ENCODE measurements at places on chromosomes 16 and 17.

DNA sequence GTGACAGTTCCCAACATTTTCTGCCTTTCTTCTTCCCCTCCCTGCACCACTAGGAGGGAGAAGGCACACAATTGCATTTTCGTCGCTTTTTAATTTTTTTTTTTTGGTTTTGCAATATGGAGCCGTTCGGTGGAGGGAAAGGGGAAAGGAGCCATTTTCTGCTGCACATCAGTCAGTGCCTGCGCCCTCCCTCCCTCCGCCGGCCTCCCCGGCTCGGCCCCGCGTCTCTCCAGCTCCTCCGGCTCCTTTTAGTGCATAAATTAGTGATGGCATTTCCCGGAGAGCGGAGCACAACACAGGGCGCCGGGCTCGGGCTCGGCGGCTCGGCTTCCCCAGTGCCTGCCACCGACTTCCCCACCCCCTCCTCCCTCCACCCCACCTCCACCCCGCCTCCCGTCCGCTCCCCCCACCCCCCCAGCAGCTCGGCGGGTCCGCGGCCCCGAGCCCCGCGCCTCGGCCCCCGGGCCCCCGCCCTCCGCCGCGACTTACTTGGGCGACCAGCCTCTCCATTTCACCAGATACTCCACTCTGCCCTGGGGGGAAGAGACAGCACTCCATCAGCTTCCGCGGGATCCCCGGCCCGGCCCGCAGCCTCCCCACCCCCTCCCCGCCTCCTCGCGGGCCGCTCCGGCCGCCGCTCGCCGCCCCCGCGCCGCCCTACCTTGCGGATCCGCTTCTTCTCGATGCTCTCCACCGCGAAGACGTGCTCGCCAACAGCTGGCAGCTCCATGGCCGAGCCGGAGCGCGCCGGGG lies 542 bp downstream of the CBX4 start:
- DNase-seq: peak; percentile 37

- no peak for DNase-seq
These were observed 34.6 kb downstream of the SLC38A8 start for GRCh38 chr16:84007965-84008364.

DNA sequence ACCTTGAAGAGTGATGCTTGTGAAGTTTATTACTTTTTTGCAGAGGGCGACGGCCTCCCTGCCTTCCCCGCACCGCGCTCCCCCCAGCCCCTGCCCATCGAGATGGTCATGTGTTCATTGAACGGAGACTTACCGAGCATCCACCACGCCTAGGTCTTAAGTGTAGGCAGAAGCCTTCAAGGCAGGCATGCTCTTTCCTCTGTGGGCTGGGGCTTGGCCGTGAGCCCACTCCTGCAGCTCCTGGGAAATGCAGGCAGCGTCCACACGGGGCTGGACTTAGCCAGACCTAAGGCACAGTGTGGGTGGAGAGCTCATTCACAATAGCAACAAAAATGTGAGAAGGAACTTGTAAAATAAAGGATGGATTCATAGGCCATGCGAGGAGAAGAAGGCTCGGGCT lies 19.2 kb downstream of the RNF213 start:
- no peak for DNase-seq

DNA sequence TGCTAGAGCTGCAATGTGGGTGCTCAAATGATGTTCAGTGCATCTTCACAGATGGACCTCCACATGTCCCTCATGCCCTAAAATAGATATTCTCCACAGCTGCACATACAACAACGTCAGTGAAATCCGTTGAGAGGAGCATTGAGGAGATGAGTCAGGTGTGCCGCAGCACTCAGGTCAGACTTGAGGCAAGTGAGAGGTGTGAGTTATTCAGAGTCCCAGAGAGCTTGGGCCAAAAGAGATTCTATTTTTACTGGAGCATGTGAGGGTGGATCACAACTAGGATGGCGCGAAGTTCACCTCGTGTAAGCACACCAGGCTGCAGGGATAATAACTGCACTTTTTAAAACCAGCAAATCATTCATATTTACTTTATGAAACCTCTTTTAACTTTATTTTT lies 645.3 kb downstream of the MAF start:
- DNase-seq: no peak

DNA sequence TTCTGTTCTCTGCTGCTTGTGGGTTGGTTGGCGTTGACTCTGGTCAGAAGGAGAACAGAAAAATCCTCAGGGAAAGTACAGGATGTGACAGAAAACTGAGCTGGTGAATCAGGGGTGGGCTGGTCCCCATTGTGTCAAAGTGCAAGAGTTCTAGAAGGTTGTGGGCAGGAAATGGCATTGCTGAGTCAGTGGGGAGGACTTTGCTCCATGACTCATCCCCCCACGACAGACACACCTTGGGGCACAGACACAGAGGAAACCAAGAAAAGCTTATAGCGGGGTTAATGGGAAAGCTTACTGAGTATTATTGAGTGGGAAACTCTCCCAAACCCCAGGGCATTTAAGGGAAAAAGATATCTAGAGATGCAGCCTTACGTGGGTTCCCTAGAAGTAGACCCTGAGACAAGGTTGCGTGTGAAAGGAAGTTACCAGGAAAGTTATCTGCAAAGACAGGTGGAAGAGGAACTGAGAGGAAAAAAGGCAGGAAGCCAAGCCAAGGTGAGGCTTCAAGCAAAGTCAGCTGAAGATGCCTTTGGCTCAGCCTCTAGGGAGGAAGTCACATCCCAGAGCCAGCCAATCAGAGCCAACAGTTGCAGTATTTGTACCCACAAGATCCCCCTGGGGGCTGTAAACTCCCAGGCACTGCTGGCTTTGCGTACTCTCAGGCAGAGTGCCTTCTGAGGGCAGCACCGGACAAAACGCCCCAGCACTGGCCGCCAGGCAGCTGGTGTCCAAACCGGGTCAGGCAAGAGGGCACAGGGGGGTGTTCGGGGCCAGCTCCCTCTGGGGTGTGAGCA lies 86.4 kb downstream of the FOXL1 start:
- DNase-seq: peak; percentile 81

DNA sequence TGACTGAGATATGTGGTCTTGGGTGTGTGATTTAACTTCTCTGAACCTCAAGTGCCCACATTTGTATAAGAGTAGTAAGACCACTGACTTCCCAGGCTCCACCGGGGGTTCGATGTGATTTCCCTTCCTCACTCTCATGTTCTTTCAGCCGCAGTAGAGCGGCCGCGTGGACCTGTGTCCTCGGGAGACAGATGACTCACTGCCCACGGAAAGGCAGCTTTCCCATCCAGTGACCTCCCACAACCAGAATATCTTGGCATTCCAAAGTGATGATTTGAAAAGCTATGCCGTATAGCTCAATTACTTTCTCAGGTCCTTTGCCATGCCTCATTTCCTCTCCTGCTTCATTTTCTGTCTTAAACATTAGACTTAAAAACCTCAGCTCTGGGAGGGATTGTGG lies 73.6 kb downstream of the IL21R start:
- DNase-seq: peak; percentile 65

- DNase-seq: no peak
These were observed 23.1 kb downstream of the SPACA3 start for GRCh38 chr17:33014751-33015150.

DNA sequence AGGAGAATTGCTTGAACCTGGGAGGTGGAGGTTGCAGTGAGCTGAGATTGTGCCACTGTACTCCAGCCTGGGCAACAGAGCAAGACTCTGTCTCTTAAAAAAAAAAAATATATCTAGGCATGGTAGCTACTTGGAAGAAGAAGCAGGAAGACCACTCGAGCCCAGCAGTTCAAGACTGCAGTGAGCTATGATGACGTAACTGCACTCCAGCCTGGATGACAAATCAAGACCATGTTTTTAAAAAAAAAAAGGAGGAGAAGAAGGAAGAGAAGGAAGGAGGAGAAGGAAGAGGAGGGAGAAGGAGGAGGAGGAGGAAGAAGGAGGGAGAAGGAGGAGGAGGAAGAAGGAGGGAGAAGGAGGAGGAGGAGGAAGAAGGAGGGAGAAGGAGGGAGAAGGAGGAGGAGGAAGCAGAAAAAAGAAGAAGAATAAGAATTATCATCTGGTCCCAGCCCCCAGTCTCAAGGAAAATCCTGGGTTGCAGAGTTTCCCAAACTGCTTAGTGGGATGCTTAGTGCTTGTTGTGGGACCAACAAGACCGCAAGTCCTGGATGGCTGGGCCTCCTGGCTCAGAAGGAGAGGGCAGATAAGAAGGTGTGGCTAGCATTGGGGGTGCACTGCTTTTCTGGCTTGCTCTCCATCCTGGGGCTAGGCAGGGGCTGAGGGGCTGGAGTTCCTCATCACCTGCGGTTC lies 3.7 kb upstream of the DRC7 start:
- no peak for DNase-seq

GRCh38 chr17:80926591-80927250 lies 64.9 kb upstream of the CHMP6 start:
- no peak for DNase-seq

DNA sequence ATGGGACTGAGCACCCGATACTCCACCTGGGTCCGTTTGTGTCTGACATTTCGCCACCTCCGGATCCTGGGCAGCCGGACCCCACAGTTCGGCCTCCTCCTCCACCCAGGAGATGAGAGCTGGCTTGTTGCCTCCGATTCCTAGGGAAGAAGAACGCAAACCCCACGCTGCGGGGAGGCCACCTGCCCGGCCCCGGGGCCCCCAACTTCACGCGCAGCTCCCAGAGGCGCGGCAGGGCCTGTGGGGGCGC lies 542 bp downstream of the ZNF764 start:
- DNase-seq: no peak

- DNase-seq: peak; percentile 86
These were observed 38.3 kb downstream of the TBX4 start for GRCh38 chr17:61490540-61490975.

DNA sequence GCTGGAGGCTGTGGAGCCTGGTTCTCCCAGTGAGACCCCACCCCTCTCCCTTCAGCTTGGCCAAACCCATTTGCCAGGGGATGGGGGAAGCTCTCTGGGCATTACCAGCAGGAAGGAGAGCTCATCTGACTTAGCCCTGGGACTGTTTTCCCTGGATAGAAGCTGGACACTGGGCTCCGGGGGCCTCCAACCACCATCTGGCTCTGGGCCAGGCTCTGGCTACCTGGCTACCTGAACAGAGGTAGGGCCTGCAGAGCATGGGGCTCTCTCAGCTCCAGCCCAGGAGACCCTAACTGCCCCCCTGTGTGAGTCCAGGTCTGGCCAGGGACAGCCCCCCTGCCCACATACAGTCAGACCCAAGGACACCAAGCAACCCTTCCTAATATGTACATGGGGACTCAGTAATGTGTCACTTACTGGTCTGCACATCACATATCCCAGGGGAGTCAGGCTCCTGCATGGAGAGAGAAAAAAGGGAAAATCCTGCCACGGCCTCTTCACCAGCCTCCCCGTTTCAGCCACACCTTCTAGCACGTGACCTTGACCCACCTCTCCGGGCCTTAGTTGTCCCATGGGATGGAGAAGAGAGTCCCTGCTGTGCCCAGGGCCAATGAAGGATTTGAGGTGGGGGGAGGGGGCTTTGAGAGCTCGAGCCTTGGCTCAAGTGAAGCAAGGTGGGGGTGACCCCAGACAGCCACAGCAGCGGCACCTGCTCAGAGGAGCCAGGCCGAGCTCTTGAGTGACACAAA lies 13.8 kb downstream of the CNGB1 start:
- DNase-seq: no peak

GRCh38 chr16:78506367-78507193 lies 407.1 kb downstream of the WWOX start:
- DNase-seq: no peak

DNA sequence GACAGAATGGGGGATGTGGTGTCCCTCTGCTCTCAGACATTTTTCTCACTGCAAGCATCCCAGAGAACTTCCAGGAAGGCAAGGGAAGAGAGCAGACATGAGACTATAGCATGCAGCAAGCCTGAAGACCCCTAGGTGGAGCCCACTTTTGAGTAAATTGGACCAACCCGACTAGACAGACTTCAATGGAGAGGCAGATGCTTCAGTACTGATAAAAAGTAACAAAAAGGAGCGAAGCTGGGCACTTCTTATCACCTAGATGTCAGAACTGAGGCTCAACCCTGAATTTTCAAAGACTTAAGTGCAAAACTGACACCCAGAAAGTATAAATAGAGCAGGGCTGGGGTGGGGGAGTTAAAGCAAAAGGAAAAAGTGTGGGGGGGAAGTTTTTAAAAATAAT lies 130.8 kb downstream of the PMP22 start:
- DNase-seq: no peak

- no peak for DNase-seq
These were observed 1.4 kb upstream of the NBR1 start for GRCh38 chr17:43169561-43170139.

DNA sequence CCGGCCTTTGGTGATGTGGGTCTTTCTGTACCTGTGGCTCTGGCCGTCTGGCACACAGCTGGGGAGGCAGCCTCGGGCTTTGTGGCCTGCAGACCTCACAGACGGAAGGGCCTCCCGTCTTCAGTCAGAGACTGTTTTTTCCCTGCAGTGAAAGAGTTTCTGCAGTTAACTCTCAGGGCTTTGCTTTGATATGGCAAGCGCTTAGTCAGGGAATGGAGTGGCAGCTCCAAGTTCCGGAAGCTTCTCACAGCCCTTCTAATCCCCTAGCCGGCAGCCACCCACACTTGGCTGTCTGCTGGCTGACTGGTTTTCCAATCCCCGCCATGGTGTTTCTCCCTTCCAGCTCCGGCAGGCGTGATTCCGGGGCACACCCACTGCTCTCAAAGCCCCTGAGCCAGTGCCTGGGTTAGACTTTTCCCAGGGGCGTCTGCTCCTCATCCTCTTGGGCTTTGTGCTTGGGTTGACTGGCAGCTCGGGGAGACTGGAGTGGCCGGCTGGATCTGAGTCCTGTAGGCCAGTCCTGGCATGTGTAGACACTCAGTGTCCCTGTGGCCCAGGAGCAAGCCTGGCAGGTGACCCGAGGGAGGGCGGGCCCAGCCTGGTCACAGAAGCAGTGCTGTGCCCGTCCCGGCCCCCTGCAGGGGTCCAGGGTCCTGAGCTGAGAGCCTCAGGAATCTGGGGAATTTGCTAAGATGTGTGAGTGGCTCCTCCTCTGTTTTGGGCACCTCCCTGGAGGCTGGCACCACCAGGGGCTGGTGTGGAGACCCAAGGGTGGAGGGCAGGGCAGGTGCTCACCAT lies 29.9 kb downstream of the BAIAP2 start:
- no peak for DNase-seq

- no peak for DNase-seq
These were observed 2.8 kb upstream of the PPP1R27 start for GRCh38 chr17:81837641-81838040.

GRCh38 chr17:9229160-9229825 lies 208.0 kb downstream of the NTN1 start:
- no peak for DNase-seq

All from HTR-8/SVneo (cell line).